ENCODE measurements at places on chromosomes 2 and 18.

GRCh38 chr2:207129821-207130220, 35.9 kb downstream of the KLF7 start:
- DNase-seq = no peak

DNA sequence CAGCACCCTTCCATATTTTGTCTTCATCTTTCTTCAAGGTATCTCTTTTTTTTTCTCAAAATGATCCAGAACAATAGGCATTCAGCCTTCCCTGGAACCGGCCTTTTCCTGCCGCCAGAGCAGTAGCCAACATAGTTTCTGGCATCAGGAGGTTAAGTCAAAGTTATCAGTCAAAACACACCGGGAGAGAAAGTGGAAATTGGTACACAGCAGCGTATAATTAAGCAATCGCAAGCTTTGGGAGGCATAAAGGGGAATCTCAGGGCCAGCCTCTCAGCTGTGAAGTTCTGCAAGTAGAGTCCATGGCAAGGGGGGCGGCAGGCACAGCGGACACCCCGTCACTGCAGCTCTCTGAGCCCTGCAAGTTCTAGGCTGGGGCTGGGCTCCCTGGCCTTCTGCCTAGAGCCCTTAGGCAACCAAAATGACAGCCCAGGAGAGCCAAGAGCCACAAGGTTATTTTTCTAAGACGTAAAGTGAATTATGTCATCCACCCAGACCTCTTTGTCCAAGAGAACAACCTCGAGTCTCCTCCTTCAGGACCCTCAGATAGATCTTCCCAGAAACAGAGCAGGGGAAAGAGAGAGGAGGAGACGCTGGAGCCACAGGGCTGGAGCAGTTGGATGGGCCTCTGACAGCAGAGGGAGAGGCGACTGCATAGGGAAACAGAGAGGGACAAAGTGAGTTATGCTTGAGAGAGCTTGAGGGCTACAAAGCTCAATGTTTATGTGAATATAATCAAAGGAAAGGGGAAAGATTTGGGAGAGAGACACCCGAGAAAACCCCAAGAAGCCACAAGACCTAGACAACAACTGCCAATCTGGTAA, 114.7 kb downstream of the BCL2L11 start:
- DNase-seq = no peak

DNA sequence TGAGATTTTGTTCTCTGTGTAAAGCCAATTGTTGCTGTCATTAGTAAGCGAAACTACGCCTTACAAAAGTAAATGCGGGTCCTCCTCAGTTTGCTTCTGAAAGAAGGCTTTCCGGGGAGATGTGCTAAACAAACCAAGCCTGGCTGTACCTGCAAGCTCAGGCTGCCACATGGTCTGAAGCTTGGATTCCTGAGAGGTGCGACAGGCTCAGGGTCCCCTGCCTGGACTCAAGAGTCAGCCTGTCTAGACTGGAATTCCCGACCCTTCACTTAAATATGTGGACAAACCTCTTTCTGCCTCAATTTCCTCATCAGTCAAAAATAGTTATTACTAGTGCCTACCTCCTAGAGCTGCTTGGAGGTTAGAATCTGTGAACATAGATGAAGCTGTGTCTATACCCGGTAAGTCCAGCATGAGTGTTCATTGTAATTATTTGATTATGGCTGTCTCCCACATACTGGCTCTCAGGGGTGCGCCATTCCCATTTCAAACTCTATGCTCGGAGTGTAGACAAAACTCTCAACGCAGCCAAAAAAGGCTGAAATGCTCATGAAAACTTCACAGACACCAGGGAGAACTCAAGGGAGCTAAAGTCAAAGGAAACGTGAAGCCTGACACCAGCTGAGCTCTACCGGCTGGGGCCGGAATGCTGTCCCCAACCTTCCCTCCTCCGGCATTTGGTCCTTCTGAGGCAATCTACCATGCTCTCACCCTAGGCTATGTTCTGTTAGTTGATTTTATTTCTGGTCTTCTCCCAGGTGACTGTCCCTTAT, 31.4 kb downstream of the SOWAHC start:
- DNase-seq = no peak

DNA sequence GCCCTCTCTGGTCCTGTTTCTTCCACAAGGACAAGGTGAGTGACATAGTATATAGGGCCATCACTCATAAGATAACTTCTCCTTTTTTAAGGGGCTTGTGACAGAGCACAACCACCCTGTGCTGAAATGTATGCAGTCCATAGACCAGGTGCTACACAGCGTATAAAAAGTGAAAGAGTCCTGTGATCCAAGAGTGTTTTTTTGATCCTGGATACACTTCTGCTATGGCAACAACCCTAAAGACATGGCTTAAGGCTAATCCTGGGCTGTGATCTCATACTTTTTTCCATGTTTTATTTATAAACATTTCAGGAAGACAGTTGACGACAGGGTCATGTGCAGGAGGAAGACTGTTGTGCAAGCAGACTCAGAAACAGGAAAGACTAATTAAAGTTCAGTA, 400.5 kb upstream of the TCF4 start:
- DNase-seq = no peak

- no peak for DNase-seq
Observed at GRCh38 chr2:98459496-98460175, 15.0 kb downstream of the INPP4A start.

- DNase-seq = no peak
Observed at GRCh38 chr2:179909845-179910734, 48.7 kb upstream of the ZNF385B start.

DNA sequence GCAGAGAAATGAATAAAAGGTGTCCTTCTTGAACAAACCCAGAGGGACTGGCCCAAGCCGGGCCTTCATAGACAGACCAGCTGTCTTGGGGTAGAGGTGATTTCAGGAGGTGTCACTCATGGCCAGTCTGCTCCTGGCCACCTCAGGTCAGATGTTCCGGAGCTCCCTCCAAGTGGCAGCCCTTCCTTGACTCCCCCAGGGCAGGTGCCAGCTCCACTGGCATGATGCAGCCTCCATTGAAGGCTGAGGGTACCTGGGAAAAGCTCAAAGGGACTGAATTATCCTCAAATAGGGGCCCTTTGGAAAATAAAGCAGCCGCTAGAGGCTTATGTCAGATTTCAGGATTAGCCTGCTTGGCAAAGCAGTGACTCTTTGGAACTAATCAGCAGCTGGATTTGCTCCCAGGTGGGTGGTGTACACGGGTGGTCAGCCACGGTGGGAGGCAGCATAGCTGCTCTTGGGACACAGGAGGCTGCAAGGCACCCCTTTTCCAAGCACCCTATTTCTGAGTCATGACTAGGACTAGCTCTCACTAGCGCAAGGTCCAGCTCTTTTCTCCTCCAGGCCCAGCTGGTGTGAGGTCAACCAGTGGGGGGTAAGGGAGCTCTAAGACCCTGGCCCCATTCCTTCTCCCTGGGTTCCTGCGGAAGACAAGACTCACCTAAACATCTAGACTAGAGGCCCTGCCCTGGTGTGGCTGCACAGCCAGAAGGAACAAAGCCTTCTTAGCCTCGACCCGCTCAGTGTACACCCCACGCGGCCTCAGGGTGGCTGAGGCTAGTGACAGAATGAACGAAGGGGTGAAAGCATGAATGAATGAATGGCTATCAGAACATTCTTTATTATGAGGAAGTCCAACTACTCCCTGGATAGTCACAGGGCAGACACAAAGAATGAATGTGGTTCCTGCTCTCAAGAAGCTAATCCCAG, 29.3 kb downstream of the HS1BP3 start:
- DNase-seq = no peak

- DNase-seq = no peak
Observed at GRCh38 chr2:120628248-120628647, 107.4 kb upstream of the GLI2 start.

DNA sequence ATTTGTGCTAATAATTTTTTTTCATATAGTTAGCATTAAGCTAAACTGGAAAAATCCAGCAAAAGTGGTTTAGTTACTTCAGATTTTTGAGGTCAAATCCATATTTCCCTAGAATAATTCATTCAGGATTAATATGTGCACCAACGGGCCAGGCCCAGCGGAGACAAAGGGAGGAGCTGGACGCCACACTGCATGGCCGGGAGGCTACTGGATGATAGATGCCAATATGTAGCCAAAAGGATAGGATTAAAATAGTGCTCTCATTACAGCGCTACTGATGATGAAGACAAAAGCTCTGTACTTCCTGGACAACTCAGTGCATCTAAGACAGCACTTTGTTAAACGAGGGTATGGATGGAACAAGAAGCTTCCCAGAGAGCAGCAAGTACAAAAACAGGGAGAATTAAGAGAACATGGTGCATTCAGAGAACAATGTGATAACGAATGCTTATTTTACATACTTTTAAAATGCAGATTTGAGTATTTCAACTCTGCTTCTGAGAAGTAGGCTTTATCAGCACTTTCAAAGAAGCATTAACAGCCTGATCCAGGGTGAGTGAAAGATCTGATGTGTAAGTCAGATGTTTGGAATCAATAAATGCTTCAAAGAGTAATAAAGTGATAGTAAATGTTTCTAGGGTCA, 39.8 kb downstream of the PPP4R1 start:
- no peak for DNase-seq

Data from CD4-positive, alpha-beta T cell treated with Interleukin-4 for 1 hour (primary cell).